ENCODE measurements at places on chromosomes 11 and 22. TPM values are rescaled to one million over a fixed set of nuclear protein-coding genes. Genes with fewer than 3 reads are reported as not detected.
A peak's percentile ranks its signal among the peaks of the same experiment; 100 is the strongest.

Gene RAB39A
- 0.72 TPM for total RNA-seq

Gene PKP3
- total RNA-seq: 39.2 TPM

Gene PKNOX2
- 12.3 TPM for total RNA-seq

Gene ZMAT5
- total RNA-seq: 13.8 TPM

Gene VWCE
- total RNA-seq: 0.41 TPM

Gene TMEM9B
- 30.2 TPM for total RNA-seq

Gene KRTAP5-8
- total RNA-seq: not detected

Gene SLC15A3
- 8.0 TPM for total RNA-seq

Gene RPS25
- 2,908 TPM for total RNA-seq

Gene RPS6KB2
- 65.2 TPM for total RNA-seq

- no peak for DNase-seq
Measured at GRCh38 chr22:37208401-37209139, 3.7 kb downstream of the SSTR3 start.

GRCh38 chr11:62544581-62545436 is 1.8 kb downstream of the AHNAK start:
- peak; percentile 35 for DNase-seq

DNA sequence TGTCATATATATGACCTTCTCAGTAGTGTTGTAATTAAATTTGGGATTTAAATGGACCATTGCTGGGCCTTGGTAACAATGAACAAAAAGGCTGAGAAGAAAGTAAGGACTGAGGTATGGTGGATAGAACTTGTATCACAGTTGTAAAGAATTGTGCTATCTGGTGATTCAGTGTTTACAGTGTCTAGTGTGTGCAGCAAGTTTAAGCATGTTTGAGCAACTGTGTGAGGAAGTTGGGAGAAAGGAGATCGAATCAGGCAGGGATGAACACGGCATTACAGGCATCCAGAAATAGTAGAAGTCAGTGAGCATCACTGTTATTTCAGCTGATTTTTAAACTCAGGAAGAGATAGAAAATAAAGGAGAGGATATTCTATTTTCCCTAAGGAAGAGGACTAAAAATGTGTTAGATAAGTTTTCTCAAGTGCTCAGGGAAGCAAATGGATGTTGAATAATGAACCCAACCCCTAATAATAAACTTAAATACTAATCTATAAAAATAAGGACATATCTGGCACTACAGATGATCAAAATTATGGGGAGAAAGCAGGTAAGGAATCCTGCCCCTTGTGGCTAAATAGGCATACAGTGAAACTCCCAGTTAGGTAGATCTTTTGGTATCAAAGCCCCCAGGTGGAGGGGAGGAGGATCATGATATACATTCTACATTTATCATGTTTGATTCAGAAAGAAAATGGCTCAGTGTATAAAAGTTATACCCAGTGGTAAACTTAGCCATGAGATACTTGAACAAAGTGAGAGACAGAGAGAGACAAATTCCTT is 361.0 kb upstream of the ANO3 start:
- no peak for DNase-seq

- DNase-seq: no peak
Measured at GRCh38 chr11:3913921-3914320, 58.5 kb downstream of the STIM1 start.

DNA sequence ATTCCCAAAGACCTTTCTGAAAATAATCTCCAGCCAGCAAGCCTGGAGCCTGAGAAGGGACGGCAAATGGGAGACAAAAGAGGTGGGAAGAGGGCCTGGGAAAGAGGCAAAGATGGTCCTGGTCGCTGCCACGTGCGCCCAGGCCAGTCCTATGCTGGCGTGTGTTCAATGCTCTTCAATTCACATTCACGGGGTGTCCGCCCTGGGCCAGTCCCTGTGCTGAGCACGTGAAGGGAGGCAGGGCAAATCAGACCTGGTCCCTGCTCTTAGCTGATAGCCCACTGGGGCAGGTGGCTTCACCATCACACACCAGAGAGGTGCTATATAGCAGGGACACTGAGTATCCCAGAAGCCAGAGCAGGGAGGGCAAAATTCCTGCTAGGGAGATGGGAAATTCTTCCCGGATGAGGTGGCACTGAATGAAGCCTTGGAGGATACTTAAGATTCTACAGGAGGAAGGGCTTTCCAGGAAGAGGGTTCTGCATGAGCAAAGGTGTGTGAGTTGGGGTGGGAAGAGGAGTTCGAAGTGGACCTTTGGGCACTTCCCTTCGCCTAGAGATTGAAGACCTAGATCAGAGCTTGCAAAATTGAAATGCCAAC is 148.2 kb downstream of the CHST1 start:
- no peak for DNase-seq

DNA sequence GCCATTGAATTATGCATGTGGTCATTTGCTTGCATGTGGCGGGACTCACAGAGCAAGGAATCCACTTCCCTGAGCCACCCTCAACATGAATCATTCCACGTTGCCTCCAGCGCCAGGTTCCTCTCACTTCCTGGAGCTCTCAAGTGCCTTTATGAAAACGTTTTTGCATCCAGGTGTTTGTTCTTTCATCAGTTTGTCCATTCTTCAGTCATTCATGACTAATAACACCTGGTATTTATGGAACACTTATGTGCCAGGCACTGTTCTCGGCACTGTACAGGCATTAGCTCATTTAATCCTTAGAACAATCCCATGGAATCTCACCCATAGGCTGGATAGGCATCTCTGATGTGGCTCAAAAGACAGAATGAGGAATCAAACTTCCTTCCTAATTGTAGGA is 256.1 kb upstream of the SYN3 start:
- no peak for DNase-seq

DNA sequence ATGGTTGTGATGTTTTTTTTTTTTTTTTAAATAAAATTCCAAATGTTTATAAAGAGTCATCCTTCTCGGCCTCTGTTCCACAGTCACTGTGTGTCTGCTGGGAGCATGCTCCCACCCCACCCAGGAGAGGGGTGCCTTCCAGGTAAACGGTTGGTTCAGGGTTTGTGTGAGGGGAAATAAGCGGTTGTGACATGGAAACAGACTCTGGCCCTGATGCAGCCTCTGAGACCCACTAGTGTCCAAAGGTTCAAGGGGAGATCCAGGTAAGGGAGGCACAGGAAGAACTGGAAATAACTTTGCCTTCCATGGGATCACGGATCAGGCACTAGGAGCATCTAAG is 6.0 kb upstream of the GAS2L1 start:
- DNase-seq: no peak

DNA sequence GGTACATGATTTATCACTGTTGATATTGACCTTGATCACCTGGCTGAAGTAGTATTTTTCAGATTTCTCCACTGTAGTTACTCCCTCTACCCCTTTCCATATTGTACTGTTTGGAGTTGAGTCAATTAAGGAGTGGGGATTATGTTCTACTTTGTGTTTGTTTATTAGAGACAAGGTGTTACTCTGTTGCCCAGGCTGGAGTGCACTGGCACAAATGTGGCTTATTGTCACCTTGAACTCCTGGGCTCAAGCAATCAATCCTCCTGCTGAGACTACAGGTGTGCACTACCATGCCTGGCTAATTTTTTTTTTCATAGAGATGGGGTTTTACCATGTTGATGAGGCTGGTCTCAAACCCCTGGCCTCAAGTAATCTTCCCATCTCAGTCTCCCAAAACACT is 85.3 kb upstream of the CCDC90B start:
- no peak for DNase-seq

Measured in tongue (tissue), 3 donors.